ENCODE measurements at places on chromosomes 13 and 19. TPM values are rescaled to one million over a fixed set of nuclear protein-coding genes. Genes with fewer than 3 reads are reported as not detected.
A peak's percentile ranks its signal among the peaks of the same experiment; 100 is the strongest.

DNA sequence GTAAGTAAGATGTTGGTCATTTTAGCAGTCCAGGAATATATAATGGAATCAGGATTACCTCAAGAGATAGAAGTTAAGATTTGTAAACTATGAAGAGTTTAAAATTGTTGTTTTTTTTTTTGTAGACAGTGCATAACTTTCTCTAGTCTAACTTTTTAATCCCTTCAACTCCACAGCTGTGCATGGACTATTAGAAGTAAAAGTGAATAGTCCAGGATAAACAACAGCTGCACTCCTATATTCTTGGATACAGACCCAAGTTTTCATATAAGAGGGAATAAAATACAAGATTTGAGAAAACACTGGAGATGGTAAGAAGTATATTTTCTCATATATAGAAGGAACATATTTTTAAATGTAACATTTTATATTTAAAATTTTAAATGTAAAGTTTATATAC lies 1509.9 kb downstream of the SLITRK5 start:
- no peak for DNase-seq

DNA sequence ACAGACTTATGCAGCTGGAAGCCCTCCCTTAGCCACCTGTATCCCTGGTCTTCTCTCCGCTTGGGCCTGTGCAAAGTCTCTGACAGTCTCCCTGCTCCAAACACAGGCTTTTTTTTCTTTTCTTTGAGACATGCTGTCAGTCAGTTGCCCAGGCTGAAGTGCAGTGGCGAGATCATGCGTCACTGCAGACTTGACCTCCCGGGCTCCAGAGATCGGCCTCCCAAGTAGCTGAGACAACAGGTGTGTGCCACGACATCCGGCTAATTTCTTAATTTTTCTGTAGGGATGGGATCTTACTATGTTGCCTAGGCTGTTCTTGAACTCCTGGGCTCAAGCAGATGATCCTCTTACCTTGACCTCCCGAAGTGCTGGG lies 1.6 kb downstream of the MZF1 start:
- peak; percentile 30 for DNase-seq

DNA sequence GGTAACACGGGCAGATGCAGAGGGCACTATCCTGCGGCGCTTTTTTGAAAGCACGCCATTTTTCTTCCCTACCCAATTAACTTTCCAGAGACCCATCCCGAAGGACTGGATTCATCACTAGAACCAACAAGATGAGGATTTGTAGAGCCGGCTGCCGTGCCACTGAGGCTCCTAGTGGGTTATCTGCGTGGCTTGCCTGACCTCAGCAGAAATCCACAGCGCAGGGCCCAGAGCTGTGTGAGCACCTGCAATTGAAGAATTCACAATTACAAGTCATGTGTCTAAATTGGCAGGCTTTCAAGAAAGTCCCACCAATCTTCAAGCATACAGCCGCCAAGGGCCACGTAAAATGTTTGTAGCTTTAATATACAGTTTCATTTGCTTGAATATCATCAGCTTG lies 75.5 kb downstream of the ALOX5AP start:
- no peak for DNase-seq

- DNase-seq: no peak
Measured at GRCh38 chr19:6593651-6594416, 2.9 kb upstream of the CD70 start.

DNA sequence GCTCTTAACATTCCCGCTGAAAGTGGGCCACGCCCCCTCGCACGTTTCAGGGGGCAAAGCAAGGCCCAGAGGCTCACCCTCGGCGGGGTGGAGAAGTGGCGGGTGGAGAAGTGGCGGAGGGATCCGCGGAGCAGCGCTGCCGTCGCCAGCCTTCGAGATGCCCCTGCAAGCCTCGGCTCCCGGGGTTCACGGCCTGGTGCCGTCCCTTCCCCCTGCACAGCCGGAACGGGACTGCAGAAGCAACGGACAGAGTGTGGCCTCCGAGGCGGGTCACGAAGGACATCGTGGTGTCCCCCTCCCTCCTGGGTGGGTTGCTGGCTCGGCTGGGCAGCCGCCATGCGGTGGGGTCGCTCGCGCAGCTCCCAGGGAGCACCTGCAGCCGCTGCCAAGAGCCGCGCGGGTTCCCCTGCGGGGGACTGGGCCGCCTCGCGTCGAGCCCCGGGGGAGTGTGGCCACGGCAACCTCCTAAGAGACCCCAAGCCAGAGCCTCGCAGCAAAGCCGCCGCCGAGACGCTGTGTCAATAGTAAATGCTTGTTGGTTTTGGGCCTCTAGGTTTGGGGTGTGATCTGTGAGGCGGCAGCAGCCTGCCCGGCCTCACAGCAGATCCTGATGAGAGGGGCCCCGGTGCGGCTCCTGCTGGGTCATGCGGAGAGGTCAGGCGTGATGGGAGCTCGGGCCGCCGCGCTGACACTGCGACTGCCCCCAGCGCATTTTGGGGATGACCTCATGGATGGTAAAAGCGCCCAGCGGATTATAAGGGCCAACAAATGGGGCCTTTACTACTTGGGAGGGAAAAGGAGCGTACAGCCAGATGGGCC lies 5.5 kb downstream of the TPGS1 start:
- peak; percentile 40 for DNase-seq

- no peak for DNase-seq
Measured at GRCh38 chr13:73496711-73497110, 437.9 kb downstream of the KLF5 start.

GRCh38 chr13:98310485-98311199 lies 133.6 kb upstream of the RNF113B start:
- no peak for DNase-seq

DNA sequence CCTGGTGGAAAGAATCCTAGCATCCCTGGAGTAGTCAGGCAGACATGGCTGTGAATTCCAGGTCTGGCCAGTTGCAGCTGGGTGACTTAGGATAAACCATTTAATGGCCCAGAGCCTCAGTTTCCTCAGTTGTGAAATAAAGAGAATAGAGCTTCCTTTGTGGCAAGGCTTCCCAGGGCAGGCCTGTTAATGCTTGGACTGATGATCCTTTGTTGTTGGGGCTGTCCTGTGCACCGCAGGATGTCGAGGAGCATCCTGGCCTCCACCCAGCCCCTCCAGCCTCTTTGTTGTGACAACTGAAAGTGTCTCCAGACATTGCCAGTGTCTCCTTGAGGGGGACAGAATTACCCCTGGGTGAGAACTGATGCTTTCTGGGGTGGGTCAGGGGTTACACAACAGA lies 16.3 kb downstream of the LYL1 start:
- DNase-seq: no peak

DNA sequence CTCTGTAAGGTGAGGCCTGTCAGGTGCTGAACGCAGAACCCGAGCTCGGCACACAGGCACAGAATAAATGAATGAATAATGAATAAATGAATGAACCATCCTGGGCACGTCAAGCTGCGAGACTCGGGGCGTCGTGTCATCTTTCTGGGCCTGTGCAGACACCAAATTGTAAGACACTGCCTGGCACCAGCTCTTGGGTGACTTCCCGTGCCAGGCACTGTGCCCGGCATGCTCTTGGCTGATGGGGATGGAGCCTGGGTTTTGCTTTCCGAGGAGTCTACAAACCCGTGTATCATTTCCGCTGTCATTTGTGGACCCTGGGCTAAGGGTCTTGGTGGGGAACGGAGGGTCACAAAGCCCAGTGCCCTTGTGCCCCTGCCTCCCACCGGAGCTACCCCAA lies 43.9 kb downstream of the CELF5 start:
- no peak for DNase-seq

- DNase-seq: no peak
Measured at GRCh38 chr19:57058871-57059270, 60.9 kb upstream of the USP29 start.

DNA sequence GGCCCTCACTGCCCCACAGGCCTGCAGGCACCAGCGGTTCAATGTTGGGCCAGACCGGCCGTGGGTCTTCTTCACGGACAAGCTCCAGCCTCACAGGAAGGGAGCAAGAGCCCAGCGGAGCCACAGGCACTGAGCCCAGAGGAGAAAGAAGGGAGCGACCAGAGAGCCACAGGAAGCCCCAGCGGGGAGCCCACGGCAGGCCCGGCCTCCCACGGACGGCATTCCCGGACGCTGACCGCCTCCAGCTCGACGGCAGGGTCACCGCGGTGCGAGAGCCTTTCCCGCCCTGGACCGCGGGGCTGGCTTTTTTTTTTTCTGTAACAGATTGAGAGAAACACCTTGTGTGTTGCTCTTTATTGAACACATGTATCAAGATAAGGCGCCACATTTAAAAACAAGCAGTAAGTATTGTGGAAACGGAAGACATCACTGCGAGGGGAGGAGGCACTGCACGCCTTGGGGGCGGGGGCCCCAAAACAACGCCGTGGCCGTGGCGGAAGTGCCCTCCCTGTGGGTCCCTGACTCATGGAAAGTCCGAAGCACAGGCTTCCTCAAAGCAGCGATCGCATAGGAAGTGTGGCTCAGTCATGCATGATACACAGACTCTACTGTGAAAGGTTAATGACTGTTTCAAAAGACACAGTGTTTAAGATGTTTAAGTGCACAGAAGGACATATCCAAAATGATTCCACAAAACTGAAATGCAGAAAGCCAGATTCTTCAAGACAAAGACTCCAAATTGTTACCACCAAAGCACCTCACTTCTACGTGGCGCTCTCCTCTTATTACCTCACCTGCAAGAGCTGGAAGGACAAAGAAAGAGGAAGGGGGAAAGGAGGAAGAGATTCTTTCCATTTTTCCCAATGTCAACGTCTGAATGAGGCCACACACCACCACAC lies 3.5 kb downstream of the RASA3 start:
- peak; percentile 69 for DNase-seq

DNA sequence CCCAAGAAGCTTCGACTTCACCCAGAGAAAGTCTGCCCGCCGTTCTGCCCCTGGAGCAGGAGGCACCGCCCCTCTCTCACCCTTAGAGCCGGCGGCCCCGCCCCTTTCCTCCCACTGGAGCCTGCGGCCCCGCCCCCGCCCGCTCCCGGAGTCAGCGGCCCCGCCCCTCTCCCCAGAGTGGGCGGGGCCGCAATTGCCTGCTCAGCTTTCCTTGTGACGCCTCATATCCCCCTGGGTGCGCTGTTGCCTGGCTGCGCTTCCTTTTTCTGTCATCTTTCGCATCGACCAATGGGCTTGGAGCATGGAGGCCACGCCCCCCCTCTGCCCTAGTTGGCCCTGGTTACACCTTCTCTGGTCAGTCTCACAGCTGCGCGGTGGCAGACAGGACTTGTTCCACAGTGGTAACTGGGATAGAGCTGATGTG lies 38.2 kb upstream of the ZNF492 start:
- DNase-seq: no peak

GRCh38 chr19:35460608-35461007 lies 12.6 kb downstream of the FFAR2 start:
- no peak for DNase-seq

GRCh38 chr13:34757441-34757840 lies 184.6 kb upstream of the NBEA start:
- DNase-seq: no peak

DNA sequence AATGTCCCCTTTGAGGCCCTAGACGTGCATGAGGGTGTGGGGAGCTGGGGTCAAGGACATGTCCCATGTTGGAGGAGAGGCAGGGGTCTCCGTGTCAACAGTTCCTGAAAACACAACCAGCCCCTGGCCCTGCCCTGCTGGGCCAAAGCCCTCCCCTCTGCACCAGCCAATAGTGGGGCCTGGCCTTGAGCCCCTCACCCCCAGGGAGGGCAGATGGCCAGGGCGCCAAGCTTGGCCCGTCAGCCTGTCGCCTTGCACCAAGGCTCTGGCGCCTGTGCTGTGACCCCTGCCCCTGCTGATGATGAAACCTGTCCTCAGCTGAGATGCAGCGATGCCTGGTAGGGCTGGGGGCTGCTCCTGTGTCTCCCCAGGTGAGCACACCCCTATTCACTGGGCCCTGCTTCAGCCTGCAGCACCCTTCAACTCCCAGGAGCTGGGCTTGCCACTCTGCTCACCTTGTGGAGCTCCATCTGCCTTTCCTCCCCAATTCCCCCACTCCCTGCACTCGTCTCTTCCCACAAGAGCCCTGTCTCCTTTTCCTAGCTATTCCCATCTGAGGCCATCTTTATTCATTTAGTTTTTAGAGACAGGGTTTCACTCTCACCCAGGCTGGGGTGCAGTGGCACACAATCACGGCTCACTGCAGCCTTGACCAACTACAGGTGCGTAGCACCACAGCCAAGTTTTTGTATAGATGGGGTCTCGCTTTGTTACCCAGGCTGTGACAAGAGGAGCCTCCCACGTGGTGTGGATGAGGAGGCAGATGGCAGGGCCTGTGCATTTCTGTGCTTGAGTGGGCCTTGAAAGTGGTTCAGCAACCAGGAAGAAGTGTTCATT lies 2.1 kb upstream of the HAMP start:
- DNase-seq: no peak

- DNase-seq: no peak
Measured at GRCh38 chr13:111656439-111656838, 336.0 kb downstream of the TEX29 start.

DNA sequence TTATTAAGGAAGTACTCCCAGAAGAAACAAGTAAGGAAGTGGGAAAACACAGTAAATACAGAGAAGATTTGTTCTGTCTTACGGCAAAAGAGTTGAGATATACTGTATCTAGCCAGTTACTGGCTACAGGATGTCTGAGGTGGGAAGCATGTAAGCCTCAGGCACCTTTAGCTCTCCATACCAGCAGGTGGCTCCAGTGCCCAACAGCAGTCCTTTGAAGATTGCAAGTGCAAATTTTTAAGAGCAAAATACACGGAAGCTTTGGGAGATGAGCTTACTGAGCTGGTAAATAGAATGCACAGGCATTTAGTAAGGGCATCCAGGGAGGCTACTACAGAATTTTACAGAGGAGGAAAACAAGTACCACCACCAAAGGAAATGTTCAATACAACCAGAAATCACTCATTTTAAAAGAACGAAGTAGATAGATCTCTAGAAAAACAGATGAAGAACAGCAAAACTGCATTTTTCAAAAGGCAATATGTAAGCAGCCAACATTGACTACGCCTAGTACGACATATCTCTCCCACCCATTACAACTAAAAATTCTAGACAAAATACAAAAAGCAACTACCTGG lies 57.9 kb upstream of the VSTM2B start:
- DNase-seq: no peak

- no peak for DNase-seq
Measured at GRCh38 chr13:50882816-50883435, 26.7 kb upstream of the RNASEH2B start.

DNA sequence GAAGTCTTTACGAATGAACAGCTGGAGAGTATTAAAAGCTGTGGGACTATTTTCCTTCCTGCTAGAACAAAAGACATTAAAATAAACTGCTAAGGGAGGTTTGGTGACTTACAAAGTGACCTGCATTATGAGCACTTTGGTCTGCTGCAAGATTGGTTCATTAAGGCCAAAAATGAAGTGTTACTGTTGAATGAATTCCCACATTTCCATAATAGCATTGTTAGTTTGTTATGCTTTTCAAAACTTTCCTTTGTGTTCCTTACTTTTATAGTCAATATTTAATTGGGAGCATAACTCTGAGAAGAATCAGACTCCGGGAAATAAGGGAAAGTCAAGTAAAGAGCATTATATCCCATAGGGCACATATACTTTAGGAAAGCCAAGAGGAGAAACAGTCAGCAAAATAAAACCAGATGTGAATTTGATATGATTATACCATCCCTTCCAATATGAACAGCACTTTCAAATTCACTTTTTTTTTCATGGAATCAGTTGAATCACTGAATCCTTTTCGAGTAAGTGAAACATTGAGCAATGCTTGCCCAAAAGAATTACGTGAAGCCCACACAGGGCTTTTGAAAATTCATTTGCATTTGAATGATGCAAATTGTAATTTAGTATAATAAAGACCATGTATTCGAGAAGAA lies 112.6 kb downstream of the KCTD12 start:
- DNase-seq: no peak

SHANK1 gene
- 1.1 TPM for total RNA-seq

FGF22 gene
- 0.82 TPM for total RNA-seq

RFXAP gene
- 5.0 TPM for total RNA-seq

PCDH20 gene
- 2.2 TPM for total RNA-seq

ERICH4 gene
- not detected for total RNA-seq

NCCRP1 gene
- 0.14 TPM for total RNA-seq

PLK5 gene
- 0.16 TPM for total RNA-seq

LAIR2 gene
- not detected for total RNA-seq

DIS3 gene
- total RNA-seq: 18.5 TPM

Measured in mucosa of descending colon (tissue), 3 donors.